Central memory CD4-positive, alpha-beta T cell (primary cell): ENCODE measurements at places on chromosomes 16 and 17.

DNA sequence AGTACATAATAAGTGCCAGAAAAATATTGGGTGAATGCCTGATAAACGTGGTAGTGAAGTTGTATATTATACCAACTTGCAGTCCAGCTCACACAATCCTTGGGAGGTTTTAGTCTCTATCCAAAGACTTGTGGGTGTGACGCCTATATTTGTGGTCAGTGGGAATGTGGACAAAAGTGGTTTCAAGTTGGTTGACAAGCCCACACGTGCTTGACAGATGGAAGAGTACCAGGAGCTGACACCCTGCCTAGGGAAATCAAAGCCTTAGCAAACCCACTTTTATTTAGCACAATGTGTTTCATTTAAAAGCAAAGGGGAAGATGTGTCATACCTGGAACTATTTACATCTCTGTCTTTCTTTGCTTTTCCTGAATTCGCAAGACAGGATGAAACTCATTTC is 79.0 kb downstream of the CA10 start:
- DNase-seq, result no peak

DNA sequence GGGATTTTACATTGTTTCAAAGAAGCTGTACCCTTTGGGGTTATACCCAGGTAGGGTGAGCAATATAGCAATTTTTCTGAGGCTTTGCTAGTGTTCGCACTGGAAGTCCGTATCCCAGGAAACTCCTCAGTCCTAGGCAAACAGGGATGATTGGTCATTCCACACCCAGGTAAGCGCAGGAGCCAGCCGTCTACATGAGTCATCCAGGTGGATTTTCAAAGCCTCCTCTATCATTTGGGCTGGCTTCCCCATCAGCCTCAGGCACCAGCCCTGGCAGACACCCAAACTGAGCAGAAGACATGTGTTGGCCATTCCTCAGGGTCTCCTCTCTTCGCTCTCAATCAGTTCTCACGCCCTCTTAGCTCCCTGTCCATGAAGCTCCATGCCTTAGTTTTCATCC is 135.6 kb downstream of the AIPL1 start:
- DNase-seq, result no peak

- no peak for DNase-seq
Measured at GRCh38 chr17:68456339-68457167, 743 bp downstream of the WIPI1 start.

GRCh38 chr16:50699326-50700159 is 6.1 kb downstream of the NOD2 start:
- DNase-seq, result no peak

GRCh38 chr16:78390092-78390491 is 290.6 kb downstream of the WWOX start:
- no peak for DNase-seq

DNA sequence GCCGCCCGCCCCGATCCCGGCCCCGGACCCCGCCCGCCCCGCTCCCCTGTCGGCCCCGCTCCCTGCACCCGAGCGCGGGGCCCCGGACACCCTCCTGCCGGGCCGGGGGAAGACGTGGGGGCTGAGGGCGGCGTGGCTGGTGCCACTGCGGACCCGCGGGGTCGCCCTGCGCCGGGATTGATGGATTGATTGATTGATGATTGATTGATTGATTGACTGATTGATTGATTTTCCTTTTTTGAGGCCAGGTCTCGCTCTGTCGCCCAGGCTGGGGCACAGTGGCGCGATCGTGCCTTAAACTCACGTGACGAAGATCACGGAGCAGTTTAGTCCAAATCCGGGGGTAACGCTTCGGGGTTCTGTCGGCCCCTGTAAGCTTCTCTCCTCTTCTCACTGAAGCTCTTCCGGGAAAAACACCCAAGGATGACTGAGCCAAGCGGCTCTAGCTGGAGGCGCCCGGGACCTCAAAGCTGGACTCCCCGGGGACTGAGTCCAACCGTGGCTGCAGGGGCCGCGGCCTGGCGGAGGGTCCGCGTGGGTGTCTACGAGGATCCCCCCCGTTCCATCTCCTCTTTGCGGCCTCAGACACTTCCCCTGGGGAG is 40.2 kb upstream of the BHLHA9 start:
- DNase-seq, result no peak

- DNase-seq, result no peak
Measured at GRCh38 chr17:40311575-40311974, 2.6 kb downstream of the RARA start.

DNA sequence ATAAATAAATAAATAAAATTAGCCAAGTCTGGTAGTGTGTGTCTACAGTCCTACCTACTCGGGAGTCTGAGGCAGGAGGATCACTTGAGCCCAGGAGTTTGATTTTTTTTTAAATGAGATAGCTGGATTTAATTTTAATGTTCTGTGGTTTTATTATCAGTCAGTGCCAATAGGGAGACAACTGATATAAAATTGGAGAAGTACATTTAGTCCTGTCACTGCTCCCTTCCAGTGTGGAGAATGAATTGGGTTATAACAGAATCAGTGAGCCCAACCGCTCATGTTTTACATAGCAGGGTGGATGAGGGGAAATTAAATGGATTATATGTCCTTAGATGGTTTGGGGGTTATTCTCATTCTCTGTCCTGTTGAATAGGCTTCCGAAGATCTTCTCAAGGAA is 6.2 kb downstream of the NME1 start:
- DNase-seq, result no peak

DNA sequence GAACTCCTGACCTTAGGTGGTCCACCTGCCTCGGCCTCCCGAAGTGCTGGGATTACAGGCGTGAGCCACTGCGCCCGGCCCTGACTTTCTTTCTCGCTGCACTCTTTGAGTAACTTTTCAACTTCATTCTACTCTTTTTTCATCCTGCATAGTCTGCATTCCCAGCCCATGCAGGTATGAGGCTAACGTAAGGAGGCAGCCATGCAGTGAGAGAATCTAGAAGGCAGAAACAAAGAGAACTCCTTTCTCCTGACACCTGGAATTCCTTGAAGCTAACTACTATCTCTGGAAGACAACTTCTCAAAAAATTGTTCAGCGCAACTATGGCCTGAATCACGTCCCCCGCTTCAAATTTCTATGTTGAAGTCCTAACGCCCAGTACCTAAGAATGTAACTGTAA is 152.0 kb downstream of the SLC39A11 start:
- no peak for DNase-seq

DNA sequence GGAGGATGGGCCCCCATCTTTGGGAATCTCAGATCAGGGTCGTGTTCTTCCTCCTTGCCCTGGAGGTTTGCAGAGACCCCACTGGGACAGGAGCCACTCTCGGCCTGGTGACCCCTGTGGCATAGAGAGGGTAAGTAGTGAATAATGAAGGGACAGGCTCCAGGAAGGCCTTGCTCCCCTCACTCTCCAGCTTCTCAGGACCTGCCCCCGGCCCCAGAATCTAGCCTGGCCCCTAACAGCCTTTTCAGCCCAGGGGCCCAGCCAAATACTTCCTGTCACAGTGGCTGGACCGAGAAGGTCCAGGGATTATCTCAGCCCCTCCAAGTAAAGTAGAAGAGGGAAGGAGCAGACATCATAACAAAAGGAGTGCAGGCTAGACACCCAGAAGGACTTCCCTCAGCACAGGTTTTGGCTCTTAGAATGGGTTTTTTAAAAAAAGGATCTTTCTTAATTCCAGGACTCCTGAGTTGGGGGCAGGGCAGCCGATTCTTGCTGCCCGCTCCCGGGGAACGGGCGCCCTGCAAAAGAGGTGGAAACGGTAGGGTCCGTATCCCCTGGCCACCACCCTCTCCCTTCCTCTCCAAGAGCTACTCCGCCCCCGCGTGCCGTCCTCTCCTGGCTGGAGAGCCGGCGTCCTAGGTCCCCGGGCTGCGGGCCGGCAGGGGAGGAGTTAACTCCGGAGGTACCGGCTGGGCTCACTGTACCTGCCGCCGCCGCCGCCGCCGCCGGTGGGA is 559 bp upstream of the NXPH3 start:
- DNase-seq, result no peak

DNA sequence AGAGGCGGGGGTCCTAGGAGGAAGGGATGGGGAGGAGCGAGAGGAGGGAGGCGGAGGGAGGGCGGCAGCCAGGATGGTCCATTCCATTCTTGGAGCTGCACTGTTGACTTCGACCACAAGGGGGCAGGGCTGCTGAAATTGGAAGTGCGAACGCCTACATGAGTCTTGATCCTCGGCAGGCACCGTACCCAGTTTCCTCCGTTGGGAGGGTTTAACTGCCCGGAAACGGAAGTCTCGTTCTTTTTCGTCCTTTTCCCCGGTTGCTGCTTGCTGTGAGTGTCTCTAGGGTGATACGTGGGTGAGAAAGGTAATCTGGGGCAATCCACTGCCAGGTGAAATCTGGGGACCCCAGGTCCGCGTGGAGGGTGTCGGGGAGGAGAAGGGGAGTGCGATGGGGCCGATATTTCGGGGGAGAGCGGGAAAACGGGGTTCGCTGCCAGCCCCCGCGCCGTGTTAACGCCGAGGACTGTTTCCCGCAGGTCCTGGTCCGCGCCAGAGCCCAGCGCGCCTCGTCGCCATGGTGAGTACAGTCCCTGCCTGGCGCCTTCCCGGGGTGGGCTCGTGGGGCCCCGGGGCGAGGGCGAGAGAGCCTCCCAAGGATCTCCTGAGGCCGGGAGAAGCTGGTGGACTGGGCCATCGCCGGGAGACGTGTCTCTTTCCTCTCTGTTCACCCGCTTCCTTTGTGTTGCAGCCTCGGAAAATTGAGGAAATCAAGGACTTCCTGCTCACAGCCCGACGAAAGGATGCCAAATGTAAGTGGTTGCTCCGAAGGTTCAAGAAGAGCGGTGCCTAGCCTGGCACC is at the start of gene RPL38:
Gene RPL38 (plus strand): TSS at position 240 of the 802 bp plus-strand sequence. CDS start 278 bp downstream, at position 518.
- DNase-seq, result peak; percentile 93

GRCh38 chr17:681738-682529 is 32.7 kb downstream of the VPS53 start:
- DNase-seq, result no peak

DNA sequence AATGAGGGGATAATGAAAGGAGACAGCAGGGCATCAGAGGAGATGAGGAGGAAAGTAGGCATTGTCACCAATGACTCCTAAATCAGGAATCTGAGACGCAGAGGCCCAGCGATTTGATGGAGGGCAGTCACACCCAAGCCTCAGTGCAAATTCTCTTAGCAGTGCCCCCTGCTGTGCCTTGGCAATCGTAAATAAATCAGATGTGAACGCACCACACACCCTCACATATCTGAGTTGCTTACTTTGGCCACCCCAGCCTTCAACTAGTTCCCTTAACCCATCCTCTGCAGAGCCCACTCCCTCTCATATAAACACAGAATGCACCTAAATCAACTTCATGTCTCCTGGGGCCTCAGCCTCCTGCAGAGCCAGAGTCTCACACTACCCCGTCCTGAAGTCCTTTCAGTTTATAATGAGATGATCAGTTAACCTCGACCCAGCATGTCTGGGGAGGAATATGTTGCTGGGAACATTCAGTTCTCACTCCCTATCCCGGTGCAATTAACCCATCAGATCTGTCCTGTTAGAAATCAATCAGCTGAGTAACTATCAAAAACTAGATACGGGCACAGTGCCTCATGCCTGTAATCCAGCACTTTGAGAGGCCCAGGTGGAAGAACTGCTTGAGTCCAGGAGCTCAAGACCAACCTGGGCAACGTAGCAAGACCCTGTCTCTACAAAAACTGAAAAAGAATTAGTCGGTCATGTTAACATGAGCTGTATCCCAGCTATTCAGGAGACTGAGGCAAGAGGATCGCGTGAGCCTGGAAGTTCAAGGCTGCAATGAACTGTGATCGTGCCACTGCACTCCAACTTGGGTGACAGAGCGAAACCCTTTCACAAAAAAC is 78.4 kb downstream of the SLC39A11 start:
- no peak for DNase-seq

DNA sequence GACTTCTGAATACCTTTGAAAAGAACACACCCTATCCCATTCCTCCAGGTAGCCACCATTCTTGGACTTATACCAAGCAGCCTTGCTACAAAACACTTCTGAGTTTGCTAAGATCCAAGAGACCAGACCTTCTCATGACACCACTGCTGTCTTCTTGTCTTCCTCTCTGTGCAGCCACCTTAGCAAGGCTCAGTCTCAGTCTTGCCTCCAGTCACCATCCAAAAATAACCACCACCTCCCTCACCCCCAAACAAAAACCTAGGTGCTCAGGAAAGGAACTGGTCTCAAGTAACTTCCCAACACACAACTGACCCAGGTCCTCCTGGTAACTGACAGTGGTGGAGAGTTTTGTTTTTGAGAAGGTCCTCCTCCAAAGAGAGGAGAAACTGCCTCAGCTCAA is 90.9 kb upstream of the CORO6 start:
- no peak for DNase-seq

GRCh38 chr16:13453325-13453724 is 466.6 kb upstream of the ERCC4 start:
- no peak for DNase-seq

DNA sequence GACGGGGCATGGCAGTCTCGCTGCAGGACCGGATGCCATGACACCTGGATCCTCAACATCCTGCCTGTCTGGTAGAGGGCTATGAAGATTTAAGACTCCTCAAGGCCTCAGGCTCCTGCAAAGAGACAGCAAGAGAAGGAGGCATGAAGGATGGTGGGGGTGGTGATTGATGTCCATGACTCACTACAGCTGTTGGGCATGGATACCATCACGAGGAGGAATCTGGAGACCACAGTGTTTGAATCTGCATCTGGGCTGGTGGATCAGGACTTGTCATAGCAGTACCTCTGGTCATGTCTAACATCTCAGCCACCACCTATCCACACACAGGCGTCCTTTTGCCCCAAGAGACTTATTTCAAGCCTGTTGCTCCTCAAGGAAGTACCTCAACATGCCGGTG is 50.2 kb upstream of the WSCD1 start:
- DNase-seq, result no peak

DNA sequence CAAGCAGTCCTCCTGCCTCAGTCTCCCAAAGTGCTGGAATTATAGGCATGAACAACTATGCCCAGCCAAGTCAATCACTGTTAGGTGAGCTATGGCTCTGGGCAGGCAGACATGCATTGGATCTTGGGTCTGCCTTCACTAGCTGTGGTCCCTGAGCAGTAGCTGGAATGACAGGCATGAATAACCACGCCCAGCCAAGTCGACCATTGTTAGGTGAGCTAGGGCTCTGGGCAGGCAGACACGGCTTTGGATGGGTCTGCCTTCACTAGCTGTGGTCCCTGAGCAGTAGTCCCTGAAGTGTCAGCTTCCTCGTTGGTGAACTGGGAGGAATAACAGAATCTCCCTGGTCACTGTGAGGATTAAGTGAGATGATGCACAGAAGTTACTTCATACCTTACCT is 6.4 kb downstream of the MRM3 start:
- no peak for DNase-seq

DNA sequence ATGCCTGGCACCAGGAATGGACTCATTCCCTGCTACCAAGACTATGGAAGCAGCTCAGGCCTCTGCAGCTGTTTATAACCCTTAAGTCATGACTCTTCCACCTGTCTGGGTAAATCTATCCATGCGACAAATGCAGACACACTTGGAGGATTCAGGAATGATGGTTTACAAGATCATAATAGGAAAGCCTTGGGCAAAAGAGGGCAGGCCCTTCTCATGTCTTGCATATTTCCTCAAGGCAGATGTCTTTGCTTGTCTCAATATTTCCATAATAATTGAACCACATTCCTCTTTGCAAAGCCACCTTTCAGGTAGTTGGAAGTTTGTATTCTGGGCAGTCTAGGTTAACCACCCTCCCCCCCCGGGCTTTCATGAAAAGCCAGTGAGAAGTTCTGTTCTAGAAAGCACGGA is 884 bp upstream of the JPT1 start:
- DNase-seq, result no peak
